Heart left ventricle (tissue), 16 donors: ENCODE measurements at places on chromosomes 12 and 14.

GRCh38 chr12:124795081-124795948 lies 68.3 kb downstream of the SCARB1 start:
- H3K4me1 ChIP-seq, result no peaks in the 10 kb centered on the region
- peaks cover 10% of the 10 kb centered on the region for H3K36me3 ChIP-seq
- no peaks in the 10 kb centered on the region for H3K27me3 ChIP-seq
- H3K27ac ChIP-seq, result no peak overlapping the region

DNA sequence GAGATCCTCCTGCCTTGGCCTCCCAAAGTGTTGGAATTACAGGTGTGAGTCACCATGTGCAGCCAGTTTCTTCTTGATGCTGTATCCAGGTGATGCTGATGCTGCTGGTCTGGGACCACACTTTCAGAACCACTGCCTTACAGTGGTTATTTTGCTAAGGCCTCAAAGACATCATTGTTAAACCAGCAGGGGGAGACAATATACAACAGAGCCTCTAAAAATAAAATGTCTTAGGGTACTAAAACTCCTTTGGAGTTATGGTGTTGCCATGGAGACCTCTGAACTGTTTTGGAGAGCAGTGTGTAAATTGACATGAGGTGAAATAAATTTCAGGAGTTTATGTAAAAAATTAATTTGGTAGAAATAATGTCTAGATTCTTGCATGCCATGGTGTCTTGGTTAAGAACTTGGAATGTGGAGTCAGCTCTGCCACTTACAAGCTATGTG lies 1.1 kb upstream of the ARG2 start:
- DNase-seq, result no peak
- peak overlapping the region; percentile 74 for H3K27ac ChIP-seq
- no peak overlapping the region for H3K4me3 ChIP-seq
- H3K27me3 ChIP-seq, result no peaks in the 10 kb centered on the region
- no peaks in the 10 kb centered on the region for H3K36me3 ChIP-seq

GRCh38 chr12:15863372-15863771 lies 18.8 kb upstream of the STRAP start:
- H3K36me3 ChIP-seq, result no peaks in the 10 kb centered on the region
- no peak overlapping the region for H3K4me3 ChIP-seq
- DNase-seq, result no peak

GRCh38 chr14:44180975-44181374 lies 326.1 kb downstream of the FSCB start:
- no peaks in the 10 kb centered on the region for H3K27me3 ChIP-seq
- no peaks in the 10 kb centered on the region for H3K36me3 ChIP-seq
- no peak overlapping the region for H3K4me3 ChIP-seq
- no peak for DNase-seq

GRCh38 chr14:77502109-77502782 lies 3.6 kb upstream of the ISM2 start:
- no peak overlapping the region for H3K27ac ChIP-seq
- peaks cover 11% of the 10 kb centered on the region for H3K4me1 ChIP-seq
- peaks cover 21% of the 10 kb centered on the region for H3K27me3 ChIP-seq

DNA sequence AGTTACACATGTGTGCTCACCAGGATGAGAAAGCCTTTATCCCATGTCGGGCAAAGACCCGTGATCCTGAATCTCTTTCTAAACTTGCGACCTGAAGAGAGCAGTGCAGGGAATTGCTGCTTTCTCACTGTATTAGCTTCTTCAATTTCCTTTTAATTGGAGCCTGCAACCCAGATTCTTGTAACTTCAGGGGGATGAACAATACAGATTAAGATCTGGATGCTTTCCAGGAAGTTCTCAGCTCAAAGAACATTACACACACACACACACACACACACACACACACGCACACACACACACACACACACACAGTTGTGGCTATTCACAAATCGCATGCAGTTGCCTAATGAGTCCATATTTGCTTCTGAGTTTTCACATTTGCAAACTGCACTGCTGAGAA lies 268.3 kb downstream of the NPAS3 start:
- no peak overlapping the region for H3K27ac ChIP-seq
- no peak for DNase-seq
- H3K36me3 ChIP-seq, result no peaks in the 10 kb centered on the region
- H3K4me3 ChIP-seq, result no peak overlapping the region
- no peaks in the 10 kb centered on the region for H3K27me3 ChIP-seq

DNA sequence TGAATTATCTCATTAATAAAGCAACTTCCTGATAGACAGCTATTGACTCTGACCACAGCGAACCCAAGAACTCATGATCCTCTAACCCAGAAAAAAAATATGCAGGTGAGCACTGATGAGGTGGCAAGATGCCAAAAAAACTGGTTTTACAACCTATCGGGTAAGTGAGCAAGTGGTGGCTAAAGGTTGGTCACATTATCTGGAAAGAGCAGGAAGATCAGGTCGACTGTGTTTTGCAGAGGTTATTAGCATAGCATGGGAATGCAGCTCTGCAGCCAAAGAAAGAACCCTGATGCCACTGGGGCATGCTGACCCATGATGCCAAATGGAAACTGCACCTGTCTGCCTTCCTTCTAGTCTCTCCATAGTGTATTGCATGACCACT lies 23.5 kb downstream of the BHLHE41 start:
- no peaks in the 10 kb centered on the region for H3K4me1 ChIP-seq
- H3K27ac ChIP-seq, result no peak overlapping the region
- H3K4me3 ChIP-seq, result no peak overlapping the region
- no peak for DNase-seq
